Small intestine (tissue), 16 donors: ENCODE measurements at places on chromosomes 7 and 10. TPM values are rescaled to one million over a fixed set of nuclear protein-coding genes. Genes with fewer than 3 reads are reported as not detected.

OPALIN gene
- polyA plus RNA-seq: not detected

TNS3 gene
- polyA plus RNA-seq: 29.7 TPM

BTBD16 gene
- not detected for polyA plus RNA-seq

PHYHIPL gene
- 19.7 TPM for polyA plus RNA-seq

LRIT1 gene
- polyA plus RNA-seq: not detected

PARP12 gene
- 30.9 TPM for polyA plus RNA-seq

OPN4 gene
- polyA plus RNA-seq: 0.07 TPM

TEX47 gene
- polyA plus RNA-seq: not detected

CLCN1 gene
- polyA plus RNA-seq: 0.19 TPM

HOXA5 gene
- 0.45 TPM for polyA plus RNA-seq

AKR1D1 gene
- polyA plus RNA-seq: not detected

PTPRE gene
- polyA plus RNA-seq: 8.8 TPM

TIMM23B gene
- 6.5 TPM for polyA plus RNA-seq

TRPV5 gene
- 0.01 TPM for polyA plus RNA-seq

CCDC3 gene
- polyA plus RNA-seq: 1.9 TPM

SLC26A5 gene
- 0.12 TPM for polyA plus RNA-seq

ZNF716 gene
- not detected for polyA plus RNA-seq

OR2A5 gene
- not detected for polyA plus RNA-seq

FAM200A gene
- polyA plus RNA-seq: 4.2 TPM

PTF1A gene
- not detected for polyA plus RNA-seq

NFE2L3 gene
- polyA plus RNA-seq: 2.7 TPM

MYH16 gene
- polyA plus RNA-seq: 0.07 TPM

PLCE1 gene
- 5.1 TPM for polyA plus RNA-seq

ADAM22 gene
- polyA plus RNA-seq: 0.94 TPM

SNCG gene
- polyA plus RNA-seq: 44.8 TPM

TAS2R3 gene
- polyA plus RNA-seq: not detected
